ENCODE measurements at places on chromosomes 1 and 21. TPM values are rescaled to one million over a fixed set of nuclear protein-coding genes. Genes with fewer than 3 reads are reported as not detected.

CHD5 gene
- total RNA-seq, result 0.23 TPM

DNA sequence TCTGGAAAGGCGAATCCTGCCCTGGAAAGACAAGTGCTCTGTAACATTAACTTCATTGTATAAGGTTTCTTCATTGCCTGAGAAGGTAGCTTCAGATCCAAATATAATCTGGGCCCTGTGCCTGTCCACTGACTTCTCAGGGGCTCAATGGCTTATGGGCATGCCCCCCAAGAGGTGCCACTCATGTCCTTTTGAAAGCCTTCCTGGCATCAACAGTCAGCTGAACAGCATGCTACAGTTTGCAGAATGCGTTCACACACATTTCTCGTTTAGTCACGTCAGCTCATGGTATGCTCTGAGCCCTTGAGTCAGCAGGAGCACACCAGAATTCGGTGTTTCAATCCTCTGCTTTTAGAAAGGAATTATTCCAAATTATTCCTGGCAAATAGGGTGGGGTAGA, 23.8 kb downstream of the TMCC2 start:
- no peak overlapping the region for H3K4me3 ChIP-seq
- no peak overlapping the region for H3K27ac ChIP-seq
- DNase-seq, result no peak

DNA sequence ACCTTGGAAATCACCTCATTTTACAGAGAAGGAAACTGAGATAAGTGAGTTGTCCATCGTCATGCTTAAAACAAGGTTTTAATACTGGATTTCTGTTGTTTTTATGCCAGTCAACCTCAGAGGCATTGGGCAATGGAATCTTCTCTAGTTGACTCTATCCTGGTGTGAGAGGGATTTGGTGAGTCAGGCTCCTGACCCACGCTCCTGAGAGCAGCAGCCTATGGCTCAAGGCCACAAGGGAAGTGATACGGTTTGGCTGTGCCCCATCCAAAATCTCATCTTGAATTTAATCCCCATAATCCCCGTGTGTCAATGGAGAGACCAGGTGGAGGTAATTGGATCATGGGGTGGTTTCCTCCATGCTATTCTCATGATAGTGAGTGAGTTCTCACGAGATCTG, 90.1 kb downstream of the TLR5 start:
- H3K4me3 ChIP-seq, result no peak overlapping the region
- no peak for DNase-seq
- no peak overlapping the region for H3K27ac ChIP-seq
- no peaks in the 10 kb centered on the region for H3K27me3 ChIP-seq
- H3K4me1 ChIP-seq, result no peaks in the 10 kb centered on the region

DNA sequence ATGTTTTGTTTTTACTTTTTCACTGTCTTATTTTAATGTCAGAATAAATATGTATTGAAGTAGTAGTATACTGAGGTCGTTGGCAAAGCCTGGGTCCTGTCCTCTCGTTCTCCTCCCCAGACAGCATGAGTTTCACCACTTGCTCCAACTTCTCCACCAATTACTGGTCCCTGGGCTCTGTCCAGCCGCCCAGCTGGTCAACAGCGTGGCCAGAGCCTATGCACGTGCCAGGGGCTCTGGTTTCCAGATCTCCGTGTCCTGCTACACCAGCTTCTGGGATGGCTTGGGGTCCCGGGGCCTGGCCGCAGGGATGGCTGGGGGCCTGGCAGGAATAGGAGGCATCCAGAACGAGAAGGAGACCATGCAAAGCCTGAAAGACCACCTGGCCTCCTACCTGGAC, 19.3 kb downstream of the PTPN14 start:
- H3K36me3 ChIP-seq, result no peaks in the 10 kb centered on the region
- peaks cover 4% of the 10 kb centered on the region for H3K27me3 ChIP-seq
- H3K27ac ChIP-seq, result no peak overlapping the region

DNA sequence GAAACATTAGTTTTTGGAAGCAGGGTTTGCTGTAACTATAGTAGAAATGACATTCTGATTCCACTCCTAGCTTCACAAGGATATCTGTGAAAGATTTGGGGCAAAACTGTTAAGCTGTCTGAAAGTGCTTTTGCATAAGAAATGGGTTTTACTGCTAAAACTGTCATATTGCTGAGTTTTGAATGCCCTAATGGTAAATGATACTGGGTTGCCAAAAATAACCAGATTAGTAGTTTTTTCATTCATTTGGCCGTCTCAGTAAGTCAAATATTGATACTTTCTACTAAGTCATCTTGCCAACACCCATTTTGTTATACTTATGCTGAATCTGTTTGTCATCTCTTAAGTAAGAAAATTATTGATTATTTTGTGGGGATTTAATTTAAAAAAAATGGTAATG, 399 bp upstream of the PTPRC start:
- peak overlapping the region; percentile 83 for H3K4me3 ChIP-seq
- H3K36me3 ChIP-seq, result peaks cover 56% of the 10 kb centered on the region
- H3K4me1 ChIP-seq, result peaks cover 48% of the 10 kb centered on the region
- H3K27me3 ChIP-seq, result no peaks in the 10 kb centered on the region

DNA sequence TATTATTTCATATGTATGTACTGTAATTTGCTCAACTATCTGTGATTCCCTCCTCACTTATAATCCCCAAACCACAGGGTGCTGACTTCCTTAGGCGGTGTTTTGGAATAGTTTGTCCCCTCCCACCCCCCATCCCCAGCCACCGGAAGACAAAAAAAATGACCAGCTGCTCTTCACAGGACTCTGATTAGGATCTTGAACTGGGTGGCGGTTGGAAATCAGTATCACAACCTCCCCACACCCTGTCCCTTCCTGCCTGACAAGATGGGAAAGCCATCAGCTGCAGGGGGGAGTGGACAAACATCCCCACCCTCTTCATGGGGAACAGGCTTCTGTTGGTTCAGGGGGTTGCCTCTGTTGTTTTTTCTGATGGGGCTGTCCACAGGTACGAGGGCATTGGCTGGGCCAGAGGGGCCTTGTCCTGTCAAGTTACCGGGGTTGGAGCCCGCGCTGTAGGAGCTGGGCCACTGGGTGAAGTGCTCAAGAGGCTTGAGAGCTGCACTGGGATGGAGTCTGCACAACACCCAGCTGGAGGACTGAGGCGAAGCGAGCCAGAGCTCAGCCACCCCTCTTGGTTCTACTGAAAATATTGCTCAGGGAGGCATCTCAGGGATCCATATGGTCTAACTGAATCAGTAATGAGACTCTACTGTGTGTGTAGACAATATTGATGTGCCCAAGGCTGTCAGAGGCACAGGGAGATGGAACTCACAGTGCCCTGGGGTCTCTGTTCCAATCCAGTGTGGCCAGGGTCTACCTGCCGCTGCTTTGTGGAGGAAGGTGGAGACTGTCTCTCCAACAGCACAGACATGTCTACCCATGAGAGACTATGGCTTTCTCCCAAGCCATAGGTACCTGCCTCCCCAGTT, 28.2 kb downstream of the NAV1 start:
- no peak overlapping the region for H3K4me3 ChIP-seq
- H3K4me1 ChIP-seq, result no peaks in the 10 kb centered on the region
- H3K27ac ChIP-seq, result no peak overlapping the region
- H3K36me3 ChIP-seq, result no peaks in the 10 kb centered on the region
- no peaks in the 10 kb centered on the region for H3K27me3 ChIP-seq

All from activated CD8-positive, alpha-beta T cell treated with anti-CD3 and anti-CD28 coated beads, Interleukin-2, amount 10 ng/mL, durations not matched to agents 7 days and 5 days (primary cell).